ENCODE measurements at places on chromosomes 16 and 17.

DNA sequence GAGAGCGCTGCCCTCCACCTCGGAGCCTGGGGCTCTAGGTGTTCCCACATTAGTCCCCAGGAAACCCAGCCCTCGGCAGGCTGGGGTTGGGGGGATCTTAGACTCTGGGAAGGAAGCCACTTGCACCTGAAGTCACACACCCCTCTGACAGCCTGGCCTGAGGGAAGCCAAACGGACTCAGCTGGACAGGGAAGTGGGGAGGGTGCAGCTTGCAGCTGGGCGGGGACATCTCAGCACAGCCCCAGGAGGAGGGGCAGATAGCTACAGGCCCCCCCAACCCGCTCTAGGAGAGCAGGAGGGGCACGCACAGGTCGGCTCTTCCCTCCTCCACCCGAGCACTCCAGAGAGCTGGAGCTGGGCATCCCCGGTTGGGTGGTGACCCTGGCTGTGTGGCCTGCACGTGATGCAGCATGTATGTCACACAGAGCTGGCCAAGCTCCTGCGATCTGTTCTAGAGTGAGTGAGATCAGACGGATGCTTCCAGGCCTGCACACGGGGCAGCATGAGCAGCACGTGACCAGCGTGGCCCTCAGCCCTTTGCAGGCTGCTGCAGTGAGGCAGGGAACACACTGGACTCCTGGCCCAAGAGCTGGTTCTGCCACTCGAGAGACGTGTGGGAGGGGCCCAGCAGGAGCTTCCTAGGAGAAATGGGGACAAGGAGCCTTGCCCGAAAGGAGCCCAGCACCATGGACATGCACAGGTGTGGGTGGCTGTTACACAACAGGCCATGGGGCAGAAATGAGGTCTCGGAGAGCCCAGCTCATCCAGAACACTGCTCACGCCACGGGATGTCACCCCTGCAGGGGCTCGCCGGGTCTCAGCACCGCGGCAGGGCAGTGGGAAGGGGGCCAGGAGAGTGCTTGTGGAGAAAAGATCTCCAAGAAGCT lies 15.4 kb downstream of the KIFC3 start:
- DNase-seq = no peak

- peak; percentile 73 for DNase-seq
Observed at GRCh38 chr17:74369221-74369620, 1.9 kb downstream of the GPR142 start.

- DNase-seq = no peak
Observed at GRCh38 chr17:81491181-81491581, 21.4 kb downstream of the ACTG1 start.

- DNase-seq = no peak
Observed at GRCh38 chr17:60293580-60294335, 98.2 kb downstream of the USP32 start.

DNA sequence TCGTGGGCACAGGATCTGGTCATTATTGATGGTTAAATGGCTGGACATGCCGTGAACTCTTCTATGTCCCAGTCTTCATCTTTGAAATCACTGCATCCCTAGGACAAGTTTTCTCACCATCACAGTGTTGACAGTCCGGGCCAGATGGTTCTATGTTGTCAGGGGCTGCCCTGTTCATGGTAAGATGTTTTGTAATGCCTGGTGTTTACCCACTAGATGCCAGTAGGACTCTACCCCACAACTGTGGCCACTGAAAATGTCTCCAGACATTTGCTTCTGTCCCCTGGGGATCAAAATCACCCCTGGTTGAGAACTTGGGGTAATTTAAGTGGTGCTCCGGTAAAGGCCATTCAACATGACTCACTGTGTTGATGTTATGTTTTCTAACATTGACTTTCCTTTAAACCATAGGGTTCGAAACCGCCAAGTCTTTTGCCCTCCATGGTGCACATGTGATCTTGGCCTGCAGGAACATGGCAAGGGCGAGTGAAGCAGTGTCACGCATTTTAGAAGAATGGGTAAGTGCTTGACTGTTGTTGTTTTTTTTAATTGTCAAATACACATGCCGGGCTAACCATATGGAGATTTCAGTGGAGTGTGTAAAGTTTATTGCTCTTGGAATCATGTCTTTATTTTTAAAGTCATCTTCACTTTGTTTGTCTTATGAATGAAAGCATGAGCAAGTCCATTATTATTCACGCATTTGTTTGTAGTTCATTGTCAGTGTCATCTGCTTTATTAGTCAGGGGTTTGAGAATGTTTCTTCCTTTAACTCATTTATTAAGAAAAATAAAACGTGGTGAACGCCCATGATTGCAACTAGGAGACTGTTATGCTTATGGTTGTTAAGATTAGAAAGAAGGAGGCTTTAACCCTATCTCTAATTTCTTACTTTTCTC lies 64.6 kb downstream of the WWOX start:
- DNase-seq = no peak

DNA sequence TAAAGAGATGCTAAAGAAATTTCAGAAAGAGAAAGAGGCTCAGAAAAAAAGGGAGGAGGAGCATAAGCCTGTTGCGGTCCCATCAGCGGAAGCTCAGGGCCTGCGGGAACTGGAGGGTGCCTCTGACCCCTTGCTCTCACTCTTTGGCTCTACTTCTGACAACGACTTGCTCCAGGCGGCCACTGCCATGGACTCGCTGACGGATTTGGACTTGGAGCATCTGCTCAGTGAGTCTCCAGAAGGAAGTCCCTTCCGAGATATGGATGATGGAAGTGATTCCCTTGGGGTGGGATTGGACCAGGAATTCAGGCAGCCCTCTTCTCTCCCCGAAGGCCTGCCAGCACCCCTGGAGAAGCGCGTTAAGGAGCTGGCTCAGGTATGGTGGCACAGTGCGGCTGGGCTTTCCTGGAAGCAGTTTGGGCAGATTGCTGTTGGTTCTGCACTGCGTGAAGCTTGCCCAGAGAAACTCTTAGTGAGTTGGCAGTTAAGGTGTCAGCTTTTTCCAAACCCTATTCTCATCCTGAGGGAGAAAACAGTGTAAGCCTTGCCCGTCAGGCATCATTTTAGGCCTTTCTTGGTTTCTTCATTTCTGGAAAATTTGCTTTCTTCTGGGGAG lies 13.6 kb downstream of the UBN1 start:
- DNase-seq = no peak

- DNase-seq = no peak
Observed at GRCh38 chr17:37543637-37544052, 54.0 kb downstream of the DUSP14 start.

DNA sequence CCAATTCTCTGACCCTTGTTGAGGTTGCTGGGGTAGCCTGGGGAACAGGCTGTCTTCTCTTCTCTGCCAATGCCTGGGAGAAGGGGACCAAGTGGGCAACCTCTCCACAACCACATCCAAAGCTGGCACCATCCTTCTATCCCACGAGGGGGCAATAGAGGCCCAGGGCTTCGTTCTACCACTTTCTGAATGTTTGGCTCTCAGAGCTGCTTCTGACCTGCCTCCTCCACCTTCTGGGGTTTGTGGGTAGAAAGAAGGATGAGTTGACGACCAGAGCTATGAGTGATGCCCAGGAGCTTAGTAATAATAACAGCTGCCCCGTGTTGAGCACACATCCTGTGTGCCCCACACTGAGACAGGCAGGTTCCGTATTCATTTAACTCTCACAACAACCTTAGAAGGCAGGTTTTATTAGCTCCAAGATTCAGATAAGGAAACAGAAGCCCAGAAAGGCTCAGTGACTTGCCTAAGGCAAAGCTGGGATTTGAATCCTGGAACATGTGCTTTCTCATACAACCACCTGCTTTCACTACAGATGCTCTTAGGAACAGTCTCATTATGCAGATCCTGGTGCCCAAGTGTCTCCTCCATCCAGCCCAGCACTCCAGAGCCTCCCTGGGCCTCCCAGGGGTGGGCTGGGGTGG lies 11.1 kb downstream of the TSPOAP1 start:
- DNase-seq = peak; percentile 77

- DNase-seq = no peak
Observed at GRCh38 chr17:50319306-50320004, 26.5 kb upstream of the XYLT2 start.

- no peak for DNase-seq
Observed at GRCh38 chr17:13595599-13595899, 6.2 kb downstream of the HS3ST3A1 start.

- DNase-seq = no peak
Observed at GRCh38 chr17:1474402-1475189, 17.9 kb downstream of the MYO1C start.

DNA sequence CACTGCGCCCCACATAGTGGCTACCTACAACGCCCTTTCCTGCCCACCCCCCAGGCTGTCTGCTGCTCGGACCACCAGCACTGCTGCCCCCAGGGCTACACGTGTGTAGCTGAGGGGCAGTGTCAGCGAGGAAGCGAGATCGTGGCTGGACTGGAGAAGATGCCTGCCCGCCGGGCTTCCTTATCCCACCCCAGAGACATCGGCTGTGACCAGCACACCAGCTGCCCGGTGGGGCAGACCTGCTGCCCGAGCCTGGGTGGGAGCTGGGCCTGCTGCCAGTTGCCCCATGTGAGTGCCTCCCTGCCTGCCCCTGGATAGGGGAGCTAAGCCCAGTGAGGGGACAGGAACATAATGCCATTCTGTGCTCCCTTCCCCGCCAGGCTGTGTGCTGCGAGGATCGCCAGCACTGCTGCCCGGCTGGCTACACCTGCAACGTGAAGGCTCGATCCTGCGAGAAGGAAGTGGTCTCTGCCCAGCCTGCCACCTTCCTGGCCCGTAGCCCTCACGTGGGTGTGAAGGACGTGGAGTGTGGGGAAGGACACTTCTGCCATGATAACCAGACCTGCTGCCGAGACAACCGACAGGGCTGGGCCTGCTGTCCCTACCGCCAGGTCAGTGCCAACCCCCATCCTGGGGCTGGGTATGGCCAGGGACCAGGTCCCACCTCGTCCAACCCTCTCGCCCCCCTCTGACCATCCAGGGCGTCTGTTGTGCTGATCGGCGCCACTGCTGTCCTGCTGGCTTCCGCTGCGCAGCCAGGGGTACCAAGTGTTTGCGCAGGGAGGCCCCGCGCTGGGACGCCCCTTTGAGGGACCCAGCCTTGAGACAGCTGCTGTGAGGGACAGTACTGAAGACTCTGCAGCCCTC lies 7.1 kb downstream of the GRN start:
- DNase-seq = no peak

GRCh38 chr16:76985392-76986045 lies 205.5 kb upstream of the MON1B start:
- no peak for DNase-seq

GRCh38 chr17:6510321-6510977 lies 45.9 kb downstream of the PITPNM3 start:
- DNase-seq = no peak

DNA sequence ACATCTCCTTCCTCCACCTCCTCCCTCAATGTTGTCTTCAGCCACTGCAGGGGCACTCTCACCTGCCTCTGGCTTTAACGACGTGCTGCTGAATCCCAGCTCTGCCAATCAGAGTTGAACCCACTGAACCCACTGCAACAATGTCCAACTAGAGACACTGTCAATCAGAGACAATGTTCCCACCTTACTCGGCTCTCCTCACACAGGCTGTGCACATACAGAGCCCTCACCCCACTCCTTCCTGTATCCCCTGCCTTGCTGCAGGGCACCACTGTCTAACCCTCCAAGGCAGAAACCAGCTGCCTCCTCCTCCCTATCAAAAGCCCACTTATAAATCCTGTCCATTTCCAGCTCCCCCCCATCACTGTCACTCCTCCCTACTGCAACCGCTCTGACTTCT lies 58.7 kb downstream of the ANKRD11 start:
- no peak for DNase-seq

DNA sequence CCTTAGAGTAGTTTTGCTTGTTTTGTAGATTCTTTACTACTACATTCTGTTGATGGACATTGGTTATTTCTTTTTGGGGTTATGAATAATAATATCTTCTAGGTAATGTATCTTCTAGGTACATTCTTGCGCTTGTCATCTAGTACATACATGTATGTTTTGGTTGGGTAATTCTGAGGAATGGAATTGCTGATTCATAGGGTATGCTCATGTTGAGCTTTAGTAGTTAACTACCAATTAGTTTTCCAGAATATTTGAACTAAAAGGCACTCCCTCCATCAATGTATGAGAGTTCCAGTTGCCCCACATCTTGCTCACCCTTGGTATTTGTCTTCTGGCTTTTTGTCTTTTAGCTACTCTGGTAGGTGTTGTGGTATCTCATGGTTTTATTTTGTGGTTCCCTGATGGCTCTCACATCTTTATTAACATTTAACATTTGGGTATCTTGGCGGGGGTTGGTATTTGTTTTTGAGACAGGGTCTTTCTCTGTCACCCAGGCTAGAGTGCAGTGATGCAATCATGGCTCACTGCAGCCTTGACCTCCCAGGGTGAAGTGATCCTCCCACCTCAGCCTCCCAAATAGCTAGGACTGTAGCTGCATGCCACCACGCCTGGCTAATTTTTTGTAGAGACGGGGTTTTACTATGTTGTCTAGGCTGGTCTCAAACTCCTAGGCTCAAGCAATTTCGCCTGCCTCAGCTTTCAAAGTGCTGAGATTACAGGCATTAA lies 47.1 kb downstream of the SLC6A4 start:
- no peak for DNase-seq

DNA sequence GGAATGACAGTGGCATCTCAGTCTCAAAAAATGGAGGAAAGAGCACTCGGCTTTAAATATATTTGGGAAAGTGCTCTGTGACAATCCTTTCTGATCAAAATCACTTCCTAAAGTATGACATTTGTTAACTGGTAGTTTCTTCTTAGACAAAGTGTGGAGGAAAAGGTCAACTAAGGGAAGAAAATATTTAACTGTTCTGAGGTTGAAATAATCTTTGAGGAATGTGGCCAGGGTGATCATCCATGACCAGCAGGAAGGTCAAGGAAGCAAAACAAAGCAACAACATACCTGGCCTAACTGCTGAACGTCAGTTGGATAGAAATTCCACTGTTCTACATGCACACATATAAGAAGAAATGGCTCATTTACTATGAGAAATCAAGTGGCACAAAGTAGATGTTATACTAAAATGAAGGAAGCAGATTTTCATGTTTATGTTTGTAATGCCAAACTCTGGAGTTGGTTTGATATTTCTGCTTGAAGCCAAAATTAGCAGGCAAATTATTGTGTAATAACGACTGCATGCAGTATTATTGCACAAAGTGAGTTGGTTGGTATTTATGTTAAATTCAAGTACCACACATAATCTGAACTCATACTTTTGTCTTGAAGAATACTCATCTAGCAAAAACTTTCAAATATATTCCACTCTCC lies 87.3 kb upstream of the CORO6 start:
- no peak for DNase-seq

DNA sequence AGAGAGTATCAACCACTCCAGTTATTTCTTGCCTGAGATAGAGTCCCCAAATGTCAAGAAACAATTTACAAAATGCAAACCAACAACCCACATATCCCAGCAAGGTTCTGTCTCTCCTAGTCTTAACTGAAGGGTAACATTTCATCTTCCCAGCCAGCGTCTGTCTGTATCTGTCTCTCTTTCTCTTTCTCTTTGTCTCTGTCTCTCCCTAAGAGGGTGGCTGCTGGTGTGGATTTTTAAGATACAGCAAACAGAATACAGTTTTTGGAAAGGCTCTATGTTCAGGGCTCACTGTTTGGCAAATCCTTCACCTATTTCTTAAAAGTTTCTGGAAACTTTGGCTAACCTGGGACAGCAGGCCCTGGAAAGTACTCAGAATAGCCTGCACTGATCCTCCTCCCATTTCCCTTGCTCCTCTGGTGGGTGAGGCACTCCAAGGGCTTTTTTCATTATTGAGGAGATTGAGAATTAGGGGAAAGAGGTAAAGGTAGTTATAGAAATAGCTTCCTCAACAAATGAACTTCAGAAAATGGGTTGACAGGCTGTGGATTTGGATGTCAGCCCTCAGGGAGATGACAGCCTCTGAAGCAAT lies 6.2 kb downstream of the HOXB4 start:
- no peak for DNase-seq

All from activated CD4-positive, alpha-beta T cell treated with anti-CD3 and anti-CD28 coated beads for 4 hours (primary cell).